Renal cortex interstitium (tissue), 15 donors: ENCODE measurements at places on chromosomes 11 and 22. TPM values are rescaled to one million over a fixed set of nuclear protein-coding genes. Genes with fewer than 3 reads are reported as not detected.

Gene LIPT2
- polyA plus RNA-seq, result 7.1 TPM

Gene CEP57
- 93.7 TPM for polyA plus RNA-seq

Gene OR4C45
- not detected for polyA plus RNA-seq

Gene DLG2
- 11.8 TPM for polyA plus RNA-seq

Gene CABP4
- polyA plus RNA-seq, result 1.2 TPM

DNA sequence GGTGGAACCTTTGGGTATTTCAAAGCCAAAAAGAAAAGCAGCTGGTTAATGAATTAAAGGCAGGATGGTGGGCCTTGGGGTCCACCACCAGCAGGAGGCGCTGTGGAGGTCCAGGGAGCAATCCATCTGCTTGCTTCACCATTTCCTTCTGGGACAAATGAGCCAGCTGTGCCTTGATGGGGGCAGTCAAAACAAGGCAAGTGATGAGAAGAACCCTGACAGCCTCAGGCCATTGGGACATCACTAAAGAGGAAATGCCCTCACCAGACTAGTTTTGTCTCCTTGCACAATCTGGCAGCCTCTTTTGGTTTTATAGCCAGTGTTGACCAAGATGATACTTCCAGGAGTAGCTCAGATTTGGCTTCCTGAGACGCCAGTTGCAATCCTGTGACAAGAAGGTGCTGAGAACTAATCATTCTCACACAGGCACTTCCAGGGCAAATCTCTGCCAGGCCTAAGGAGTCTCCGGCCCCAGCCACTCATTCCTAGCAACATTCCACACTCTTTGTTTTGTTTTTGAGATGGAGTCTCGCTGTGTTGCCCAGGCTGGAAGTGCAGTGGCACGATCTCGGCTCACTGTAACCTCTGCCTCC lies 38.2 kb upstream of the WEE1 start:
- DNase-seq, result no peak

DNA sequence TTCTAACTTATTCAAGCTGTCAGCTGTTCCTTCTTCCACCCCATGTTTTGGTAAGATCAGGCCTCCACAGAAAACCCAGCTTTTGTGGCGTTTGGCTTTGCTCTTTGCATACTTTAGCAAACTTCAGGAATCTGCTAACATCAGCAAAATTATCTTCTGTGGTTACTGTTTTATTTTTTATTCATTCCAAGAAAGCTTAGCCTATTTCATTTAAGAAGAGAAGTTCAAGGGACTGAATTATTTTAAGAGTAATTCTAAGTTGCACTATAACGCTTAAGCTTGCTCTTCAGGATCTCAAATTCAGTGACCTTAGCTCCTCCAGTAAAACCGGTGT lies 1.1 kb downstream of the JHY start:
- no peak for DNase-seq

DNA sequence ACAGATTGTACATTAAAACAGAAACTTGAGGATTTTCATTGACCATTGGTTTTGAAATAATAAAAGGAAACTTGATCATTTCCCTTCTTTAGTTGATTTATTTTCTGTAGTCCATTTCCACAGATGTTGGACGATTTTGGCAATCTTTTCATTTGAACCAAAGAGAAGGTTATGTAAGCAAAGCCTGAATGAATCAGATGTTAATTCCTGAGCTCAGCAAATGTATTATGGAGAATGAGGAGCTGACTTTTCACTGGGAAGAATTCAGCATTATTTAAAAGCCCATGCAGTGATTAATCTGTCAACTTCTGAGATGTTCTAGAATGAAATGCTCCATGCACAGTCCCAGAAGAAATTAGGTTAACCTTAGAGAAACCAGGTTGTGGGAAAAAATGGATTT lies 29.0 kb downstream of the ELMOD1 start:
- DNase-seq, result no peak

- no peak for DNase-seq
These were observed 128.5 kb upstream of the LMO1 start for GRCh38 chr11:8392166-8392565.

DNA sequence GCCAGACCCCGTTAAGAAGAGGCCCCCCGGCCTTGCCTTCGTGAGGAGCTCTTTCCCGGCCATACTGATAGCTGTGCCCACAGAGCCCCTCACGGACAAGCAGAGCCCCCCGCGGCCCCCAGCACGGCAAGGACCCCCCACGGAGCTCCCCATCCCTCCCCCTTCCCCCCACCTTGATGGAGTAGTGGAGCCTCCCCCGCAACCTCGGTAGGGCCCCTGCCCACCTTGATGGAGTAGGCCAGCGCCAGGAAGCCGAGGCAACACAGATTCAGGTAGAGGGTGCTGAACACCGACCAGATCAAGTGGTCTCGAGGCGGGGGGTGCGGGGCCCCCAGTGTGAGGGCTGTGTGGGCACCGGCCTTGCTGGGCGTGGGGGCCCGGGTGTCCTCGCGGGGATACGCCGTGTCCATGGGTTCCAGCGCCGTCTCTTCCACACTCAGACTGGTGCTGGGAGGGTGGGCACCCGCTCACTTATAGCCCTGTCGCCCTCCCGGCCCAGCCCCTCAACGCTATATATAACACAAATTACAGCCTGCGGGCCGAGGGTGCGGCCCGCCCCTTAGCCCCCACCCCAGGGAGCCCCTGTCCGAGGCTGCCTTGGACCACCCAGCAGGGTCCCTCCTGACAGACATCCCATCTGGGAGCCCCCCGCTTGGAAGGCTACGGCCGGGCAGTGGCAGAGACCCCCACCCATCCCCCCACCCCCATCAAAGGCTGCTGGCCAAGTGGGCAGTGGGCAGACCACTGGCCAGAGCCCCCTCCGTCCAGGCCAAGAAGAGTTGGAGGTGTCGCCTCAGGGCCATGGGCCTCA lies at the start of gene IFITM5:
Gene IFITM5, minus strand, starts transcription at position 446 of the 811 bp plus-strand sequence. Its CDS starts 36 bp downstream, at position 410.
- DNase-seq, result no peak
